ENCODE measurements at places on chromosomes 7 and 10.
A peak's percentile ranks its signal among the peaks of the same experiment; 100 is the strongest.

DNA sequence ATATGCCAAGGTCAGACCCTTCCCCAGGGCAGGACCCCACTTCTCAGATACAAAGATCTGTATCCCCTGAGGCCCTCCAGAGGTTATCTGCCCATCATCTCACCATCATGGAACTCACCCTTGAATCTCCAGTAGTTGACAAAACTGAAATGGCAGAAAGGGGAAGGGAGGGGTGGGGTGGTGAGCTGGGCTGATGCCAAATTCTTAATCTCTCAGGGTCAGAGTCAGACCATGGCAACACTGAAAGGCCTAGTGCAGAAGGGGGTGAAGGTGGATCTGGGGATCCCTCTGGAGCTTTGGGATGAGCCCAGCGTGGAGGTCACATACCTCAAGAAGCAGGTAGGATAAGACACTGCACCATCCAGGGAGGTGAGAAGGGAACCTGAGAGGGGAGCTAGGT, 3.1 kb downstream of the CNPY4 start:
- no peak for DNase-seq

DNA sequence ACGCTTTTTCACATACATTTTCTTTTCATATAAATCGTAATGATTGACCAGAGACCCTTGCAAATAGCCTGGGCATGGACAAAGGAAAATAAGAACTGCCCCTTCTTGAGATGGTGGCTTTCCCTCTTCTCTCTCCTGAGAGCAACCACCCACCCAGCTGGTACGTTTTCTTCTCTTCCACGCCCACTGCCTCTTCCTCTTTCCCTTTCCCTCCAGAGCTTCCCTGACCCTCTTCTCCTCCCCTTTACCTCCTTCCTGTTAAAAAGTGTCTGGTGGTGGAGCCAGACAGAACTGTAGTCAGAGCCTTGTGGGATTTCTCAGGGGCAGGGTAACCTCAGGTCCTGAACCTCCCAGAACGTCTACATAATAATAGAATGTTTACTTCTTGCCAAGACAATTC, 23.2 kb downstream of the GPR141 start:
- no peak for DNase-seq

DNA sequence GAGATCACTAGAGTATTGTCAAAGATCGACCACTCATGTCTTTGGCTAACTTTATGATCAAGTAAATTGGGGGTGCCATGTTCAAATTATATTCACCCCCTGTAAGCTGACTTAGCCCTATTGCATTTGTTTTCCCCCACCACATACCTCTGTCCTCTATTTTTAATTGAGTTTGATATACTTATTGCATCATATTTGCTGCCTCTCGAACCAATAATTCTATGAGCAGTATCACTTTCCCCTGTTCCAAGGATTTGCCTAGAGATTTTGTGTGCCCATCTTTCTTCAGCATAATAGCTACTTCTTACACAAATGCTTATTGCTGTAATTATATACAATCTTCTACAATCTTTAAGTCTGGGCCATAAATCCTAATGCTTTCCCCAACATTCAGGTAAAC, 245.2 kb downstream of the COBL start:
- no peak for DNase-seq

- DNase-seq, result no peak
These were observed 95.4 kb upstream of the WDR11 start for GRCh38 chr10:120755771-120756170.

- no peak for DNase-seq
These were observed 41.5 kb upstream of the PPP3CB start for GRCh38 chr10:73537288-73537687.

- DNase-seq, result no peak
These were observed 210.0 kb upstream of the LYZL1 start for GRCh38 chr10:29078919-29079318.

DNA sequence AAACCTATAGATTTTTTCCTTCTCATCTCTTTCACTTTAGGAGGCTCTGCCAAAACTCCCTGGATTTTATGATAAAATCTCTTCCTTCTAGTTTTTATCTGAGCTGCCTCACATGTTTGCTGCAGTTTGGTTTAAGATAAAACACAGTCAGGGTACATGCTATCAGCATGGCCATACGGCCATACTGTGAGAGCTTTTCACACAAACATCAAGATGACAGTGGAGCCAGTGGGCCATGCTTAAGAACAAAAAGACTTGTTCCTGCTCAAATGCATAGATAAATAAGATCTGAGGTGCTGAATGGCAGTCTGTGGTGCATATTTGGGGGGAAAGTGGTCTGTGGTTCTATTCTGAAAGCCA, 91.0 kb downstream of the ELMO1 start:
- no peak for DNase-seq

- no peak for DNase-seq
These were observed 271.3 kb downstream of the STK31 start for GRCh38 chr7:23981314-23981713.

GRCh38 chr10:76336213-76336963, 905.0 kb downstream of the LRMDA start:
- no peak for DNase-seq

DNA sequence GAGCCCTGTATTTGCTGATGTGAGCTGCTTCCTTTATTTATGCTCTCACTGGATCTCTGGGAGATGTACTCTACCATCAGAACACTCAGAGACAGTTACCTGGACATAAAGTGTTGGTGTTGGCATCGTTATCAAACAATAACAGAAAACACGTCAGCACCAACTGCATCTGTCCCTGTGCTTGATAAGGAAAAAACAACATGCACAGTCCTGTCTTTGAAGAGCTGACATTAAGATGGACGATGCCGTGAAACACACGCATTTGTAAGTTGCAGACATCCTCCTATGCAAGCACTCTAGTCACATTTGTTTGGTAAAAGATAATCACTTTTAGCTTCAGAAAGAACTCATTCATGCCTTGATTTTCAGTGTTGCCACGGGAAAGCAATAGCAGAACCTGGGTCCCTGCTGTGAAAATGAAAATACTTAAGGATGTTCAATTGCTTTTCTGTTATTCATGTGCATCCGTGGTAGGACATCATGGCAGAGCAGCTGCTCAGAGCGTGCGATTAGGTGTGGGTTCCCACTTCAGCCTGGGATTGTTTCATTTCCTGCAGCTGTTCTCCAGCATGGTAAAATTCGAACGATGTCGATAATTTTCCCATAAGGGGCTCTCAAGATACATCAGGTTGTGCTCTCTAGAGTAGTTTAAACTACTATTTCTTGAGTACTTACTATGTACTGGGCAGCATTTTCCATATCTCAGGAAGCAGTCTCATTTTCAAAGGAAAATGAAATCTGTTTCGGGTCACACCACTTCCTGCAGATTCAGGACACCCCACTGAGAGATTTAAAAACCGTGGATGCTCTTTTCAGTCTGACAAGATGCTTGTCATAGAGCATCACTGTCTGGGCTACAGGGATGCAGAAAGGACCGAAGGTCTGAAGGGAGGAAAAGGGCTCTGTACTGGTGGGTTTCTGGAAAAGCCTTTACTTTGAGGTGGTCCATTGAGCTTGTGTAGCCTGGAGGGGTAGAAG, 248.7 kb downstream of the CAMK1D start:
- no peak for DNase-seq

- DNase-seq, result peak; percentile 33
These were observed 33.1 kb downstream of the CHST12 start for GRCh38 chr7:2436341-2437104.

GRCh38 chr7:100091411-100092181, 2.8 kb downstream of the COPS6 start:
- DNase-seq, result peak; percentile 33

DNA sequence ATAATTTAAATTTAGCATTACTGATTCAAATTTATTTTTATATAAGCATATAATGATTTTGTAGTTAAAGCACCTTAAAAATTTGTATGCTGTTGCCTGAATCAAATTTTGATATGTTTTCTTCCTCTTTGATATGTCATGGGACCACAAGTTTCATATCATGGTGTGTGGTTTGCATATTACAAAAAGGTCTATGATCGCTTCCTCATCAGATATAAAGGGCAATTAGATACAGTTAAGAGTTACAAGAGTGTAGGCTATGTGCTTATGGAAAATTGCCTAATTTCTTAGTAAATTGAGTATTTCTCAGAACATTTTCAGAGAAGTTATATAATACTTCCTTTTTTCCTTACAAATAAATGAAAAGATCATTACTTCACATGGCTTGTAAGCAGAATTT, 22.2 kb downstream of the MRC1 start:
- no peak for DNase-seq

- no peak for DNase-seq
These were observed 6.6 kb downstream of the ADRA2A start for GRCh38 chr10:111083222-111084095.

- DNase-seq, result no peak
These were observed 89.8 kb downstream of the SEMA3A start for GRCh38 chr7:84104826-84105225.

- DNase-seq, result no peak
These were observed 14.7 kb downstream of the ASNS start for GRCh38 chr7:97857544-97857943.

DNA sequence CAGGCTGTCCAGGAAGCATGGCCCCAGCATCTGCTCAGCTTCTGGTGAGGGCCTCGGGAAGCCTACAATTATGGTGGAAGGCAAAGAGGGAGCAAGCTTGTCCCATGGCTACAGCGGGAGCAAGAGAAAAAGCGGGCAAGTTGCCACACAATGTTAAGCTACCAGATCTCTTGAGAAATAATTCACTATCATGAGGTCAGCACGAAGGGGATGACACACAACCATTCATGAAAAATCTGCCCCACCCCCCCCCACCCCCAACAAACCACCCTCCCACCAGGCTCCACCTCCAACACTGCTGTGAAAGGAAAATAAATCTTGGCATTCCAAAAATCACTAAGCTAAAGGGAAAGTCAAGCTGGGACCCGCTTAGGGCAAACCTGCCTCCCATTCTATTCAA, 545.8 kb upstream of the NRP1 start:
- DNase-seq, result no peak

GRCh38 chr10:112821663-112822062, 128.4 kb upstream of the TCF7L2 start:
- DNase-seq, result no peak

GRCh38 chr10:121644501-121644900, 46.3 kb upstream of the FGFR2 start:
- DNase-seq, result no peak

DNA sequence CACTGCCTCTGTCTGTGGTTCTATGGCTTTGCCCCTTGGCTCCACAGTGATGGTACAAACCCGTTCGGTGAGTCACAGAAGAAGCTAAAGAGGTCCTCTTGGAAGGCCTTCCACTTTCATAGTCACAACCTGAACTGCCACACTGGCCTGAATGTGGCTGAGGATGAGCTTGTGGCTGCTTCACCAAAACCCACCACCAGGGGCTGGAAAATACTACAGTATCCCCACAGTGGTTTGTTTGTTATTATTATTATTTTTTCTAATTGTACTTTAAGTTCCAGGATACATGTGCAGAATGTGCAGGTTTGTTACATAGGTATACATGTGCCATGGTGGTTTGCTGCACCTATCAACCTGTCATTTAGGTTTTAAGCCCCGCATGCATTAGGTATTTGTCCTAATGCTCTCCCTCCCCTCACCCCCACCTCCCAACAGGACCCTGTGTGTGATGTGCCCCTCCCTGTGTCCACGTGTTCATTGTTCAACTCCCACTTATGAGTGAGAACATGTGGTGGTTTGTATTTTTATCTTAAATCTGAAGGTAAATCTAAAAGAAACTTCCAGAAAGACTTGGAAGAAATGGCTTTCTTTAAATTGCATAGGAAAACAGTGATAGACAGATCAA, 160.8 kb upstream of the NPSR1 start:
- no peak for DNase-seq

GRCh38 chr10:43939939-43940820, 291.5 kb upstream of the ZNF32 start:
- DNase-seq, result no peak

GRCh38 chr7:27812706-27813105, 72.7 kb downstream of the TAX1BP1 start:
- DNase-seq, result no peak
